ENCODE measurements at places on chromosomes 5 and 9.

- no peak for DNase-seq
These were observed 605.4 kb downstream of the TLE1 start for GRCh38 chr9:81083854-81084512.

DNA sequence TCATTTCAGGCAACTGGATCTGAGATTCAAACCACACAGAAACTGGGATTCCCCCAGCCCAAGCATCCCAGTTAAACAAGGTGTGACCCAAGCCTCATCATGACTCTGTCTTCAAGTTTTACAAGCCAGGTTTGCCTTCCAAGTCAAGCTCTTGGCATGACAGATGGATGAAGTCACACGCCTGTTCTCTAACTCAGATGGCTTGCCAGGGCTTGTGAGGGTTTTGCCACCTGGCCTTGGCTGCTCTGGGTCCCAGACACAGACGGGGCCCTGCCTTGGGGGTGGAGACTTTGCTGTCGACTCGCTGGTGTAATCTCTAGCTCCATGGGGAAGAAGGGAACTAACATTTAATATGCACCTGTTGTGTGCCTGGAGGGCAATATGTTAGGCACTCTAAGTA lies 95.8 kb upstream of the RARS1 start:
- no peak for DNase-seq

DNA sequence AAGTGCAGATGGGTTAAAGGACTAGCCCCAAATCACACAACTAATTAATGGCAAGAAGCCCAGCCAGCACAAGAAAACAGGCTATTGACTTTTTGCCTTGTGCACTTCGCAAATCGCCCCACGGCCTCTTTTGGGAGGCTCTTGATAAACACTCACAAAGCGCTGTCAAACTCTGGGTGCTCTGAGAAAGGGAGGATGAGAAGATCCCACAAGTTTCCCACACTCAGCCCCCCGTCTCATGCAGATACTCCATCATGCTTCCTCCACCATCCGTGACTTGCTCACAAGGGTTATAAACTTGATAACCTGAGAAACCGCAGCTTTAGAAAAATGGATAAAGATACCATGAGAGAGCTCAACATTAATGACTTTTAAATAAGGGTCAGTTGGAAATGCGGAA lies 219.7 kb downstream of the EBF1 start:
- DNase-seq = no peak

GRCh38 chr5:131022811-131023497 lies 142.1 kb downstream of the HINT1 start:
- DNase-seq = no peak

GRCh38 chr5:875931-876330 lies 16.7 kb downstream of the BRD9 start:
- DNase-seq = no peak

DNA sequence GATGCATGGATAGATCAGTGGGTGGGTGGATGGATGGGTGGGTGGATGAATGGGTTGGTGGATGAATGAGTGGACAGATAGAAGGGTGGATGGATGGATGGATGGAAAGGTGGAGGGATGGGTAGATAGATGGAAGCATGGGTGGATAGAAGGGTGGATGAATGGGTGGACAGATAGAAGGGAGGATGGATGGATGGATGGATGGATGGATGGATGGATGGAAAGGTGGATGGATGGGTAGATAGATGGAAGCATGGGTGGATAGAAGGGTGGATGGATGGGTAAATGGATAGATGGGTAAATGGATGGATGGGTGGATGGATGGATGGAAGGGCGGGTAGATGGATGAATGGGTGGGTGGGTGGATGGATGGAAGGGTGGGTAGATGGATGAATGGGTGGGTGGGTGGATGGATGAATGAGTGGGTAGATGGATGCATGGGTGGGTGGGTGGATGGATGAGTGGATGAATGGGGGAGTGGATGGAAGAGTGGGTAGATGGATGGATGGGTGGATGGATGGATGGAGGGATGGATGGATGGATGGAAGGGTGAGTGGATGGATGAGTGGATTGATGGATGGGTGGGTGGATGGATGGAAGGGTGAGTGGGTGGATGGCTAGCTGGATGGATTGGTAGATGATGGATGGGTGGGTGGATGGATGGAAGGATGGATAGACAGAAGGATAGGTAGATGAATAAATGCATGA lies 87.7 kb upstream of the ASS1 start:
- no peak for DNase-seq

GRCh38 chr5:143790457-143791112 lies 21.4 kb upstream of the HMHB1 start:
- DNase-seq = no peak

DNA sequence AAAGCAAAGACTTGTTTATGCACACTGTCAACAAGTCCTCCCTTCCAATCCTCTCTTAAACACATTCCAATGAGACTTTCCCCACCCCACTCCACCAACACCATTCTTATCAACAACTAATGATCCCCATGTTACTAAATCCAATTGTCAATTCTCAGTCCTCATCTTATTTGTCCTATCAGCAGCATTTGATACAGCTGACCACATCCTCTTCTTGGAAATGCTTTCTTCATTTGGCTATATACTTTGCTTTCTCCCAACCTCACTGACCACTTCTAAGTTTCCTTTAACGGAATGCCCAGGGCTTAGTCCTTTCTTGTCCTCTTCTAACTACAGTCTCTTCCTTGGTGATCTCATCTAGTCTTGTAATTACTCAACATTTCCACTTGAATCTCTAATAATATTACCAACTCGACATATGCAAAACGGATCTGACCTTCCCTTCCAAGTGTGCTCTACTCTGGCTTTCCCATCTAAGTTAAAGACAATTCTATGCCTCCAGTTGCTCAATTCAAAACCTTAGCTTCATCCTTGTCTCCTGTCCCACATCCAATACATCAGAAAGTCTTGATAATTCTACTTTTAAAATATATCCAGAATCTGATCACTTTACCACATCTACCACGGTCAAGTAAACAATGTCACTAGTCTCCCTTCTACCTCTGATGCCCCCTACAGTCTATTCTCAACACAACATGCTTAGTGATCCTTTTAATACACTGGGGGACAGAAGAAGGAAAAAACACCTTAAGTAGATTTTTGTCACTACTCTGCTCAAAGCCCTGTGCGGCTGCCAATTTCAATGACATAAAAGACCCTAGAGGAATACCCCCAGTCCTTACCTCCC lies 25.5 kb downstream of the AGTPBP1 start:
- DNase-seq = no peak

DNA sequence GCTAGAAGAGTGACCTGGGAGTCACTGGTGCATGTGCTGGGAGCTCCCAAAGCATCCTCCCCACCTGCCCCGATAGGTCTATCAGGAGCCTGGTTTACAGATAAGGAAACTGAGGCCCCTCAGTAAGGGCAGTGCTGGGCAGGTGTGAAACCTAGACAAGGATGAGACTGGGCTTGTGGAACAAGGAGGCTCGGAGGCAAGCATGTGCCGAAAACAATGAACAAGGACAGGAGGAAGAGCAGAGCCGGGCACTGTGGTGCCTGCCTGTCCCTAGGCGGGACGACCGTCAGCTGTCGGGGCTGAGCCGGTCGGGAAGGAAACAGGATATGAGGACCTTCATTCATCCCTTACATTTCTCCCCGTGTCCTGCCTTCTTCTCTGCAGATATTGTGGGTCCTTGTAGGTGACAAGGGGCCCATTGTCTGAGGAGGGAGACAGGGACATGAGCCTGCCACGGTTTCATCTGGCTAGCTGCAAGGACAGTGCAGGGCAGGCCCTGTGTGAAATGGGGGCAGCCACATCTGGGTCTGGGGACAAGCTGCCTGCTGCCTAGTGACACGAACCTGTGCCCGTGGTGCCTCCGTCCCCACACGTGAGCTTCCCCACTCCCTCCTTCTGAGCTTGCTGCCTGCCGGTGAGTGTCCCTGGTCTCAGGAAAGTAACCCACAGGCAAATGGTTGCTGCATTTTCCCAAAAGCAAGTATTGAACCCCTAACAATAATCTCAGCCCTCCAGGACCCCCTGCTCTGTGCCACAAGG lies 18.6 kb downstream of the FGD3 start:
- peak; percentile 65 for DNase-seq

GRCh38 chr9:108786322-108786721 lies 69.5 kb downstream of the ACTL7B start:
- DNase-seq = no peak
